Endothelial cell (in vitro differentiated cells): ENCODE measurements at places on chromosomes 1 and 21. TPM values are rescaled to one million over a fixed set of nuclear protein-coding genes. Genes with fewer than 3 reads are reported as not detected.

DNA sequence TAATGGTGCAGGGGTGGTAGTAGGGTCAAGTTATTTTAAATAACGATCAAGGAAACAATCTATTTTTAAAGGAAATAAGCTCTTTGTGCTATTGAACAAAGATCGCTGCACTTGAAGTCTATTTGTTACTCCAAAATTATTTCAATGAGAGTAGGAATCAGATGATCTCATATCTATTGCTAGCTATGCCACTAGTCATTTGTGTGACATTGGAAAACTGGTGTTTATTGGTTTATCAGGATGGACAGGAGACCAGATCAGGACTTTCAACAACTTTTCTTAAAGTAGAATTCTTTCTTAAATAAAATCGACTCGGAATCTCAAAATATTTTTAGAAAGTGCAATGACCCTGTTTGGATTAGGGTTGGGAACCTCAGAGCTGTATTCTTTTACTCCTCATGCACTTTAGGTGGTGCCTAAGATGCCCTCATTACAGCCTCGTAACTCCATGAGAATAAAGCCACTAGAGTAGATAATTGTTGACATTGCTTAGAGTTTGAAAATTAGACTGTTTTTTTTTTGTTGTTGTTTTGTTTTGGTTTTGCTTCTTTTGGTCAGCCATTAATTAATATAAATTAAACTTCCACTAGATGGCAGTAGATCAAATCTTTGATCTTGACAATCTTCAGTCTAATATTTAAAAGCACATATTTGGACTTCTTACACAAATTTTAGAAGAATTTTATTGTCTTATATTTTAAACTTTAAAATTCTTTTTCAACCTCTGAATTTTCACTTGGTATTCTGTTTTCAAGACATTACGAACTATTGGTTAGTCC lies 352.4 kb downstream of the USP25 start:
- H3K4me1 ChIP-seq = peaks cover 3% of the 10 kb centered on the region
- peak overlapping the region; percentile 12 for H3K27ac ChIP-seq
- no peak for DNase-seq
- no peaks in the 10 kb centered on the region for H3K36me3 ChIP-seq
- no peaks in the 10 kb centered on the region for H3K27me3 ChIP-seq

DNA sequence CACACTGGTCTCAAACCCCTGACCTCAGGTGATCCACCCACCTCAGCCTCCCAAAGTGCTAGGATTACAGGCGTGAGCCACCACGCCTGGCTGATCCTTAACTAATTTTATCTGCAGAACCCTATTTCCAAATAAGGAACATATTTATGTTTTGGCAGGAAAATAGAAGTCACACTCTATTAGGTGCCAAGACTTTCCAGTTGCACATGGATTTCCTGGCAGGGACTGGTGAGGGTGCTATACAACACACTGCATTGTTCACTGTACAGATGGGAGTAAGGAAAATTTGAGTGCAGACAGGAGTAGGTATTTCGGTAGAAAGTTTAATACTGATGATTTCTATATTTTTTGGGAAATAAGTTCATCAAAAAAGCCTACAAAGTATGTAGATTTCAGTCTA lies 605.3 kb upstream of the B3GALT2 start:
- H3K27me3 ChIP-seq = peaks cover 3% of the 10 kb centered on the region
- H3K36me3 ChIP-seq = no peaks in the 10 kb centered on the region
- DNase-seq = no peak
- H3K4me1 ChIP-seq = no peaks in the 10 kb centered on the region

- H3K36me3 ChIP-seq = peaks cover 40% of the 10 kb centered on the region
- H3K27ac ChIP-seq = no peak overlapping the region
- H3K4me3 ChIP-seq = no peak overlapping the region
- H3K27me3 ChIP-seq = no peaks in the 10 kb centered on the region
Measured at GRCh38 chr21:45524756-45525152, 17.5 kb downstream of the SLC19A1 start.

DNA sequence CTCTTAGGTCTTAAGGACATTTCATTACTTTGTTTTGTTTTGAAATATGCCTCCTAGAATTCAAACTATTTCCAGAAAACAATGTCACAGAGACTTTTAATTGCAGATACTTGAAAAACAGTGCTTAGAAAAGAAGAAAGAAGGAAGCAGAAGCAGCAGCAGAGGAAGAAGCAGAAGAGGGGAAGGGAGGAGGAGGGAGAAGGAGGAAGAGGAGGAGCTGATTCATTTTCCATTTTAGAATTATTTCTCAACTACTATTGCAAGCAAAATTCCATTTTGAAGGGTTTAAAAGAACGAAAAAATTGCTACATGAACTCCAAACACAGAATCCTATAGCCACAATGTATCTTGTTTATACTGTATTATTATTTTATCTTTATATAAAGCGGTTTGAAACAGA lies 13.9 kb downstream of the RC3H1 start:
- no peak for DNase-seq
- no peak overlapping the region for H3K4me3 ChIP-seq
- peaks cover 16% of the 10 kb centered on the region for H3K36me3 ChIP-seq
- H3K4me1 ChIP-seq = peaks cover 8% of the 10 kb centered on the region
- peaks cover 3% of the 10 kb centered on the region for H3K27me3 ChIP-seq

GRCh38 chr1:23428136-23428905 lies 3.8 kb upstream of the TCEA3 start:
- peaks cover 17% of the 10 kb centered on the region for H3K27me3 ChIP-seq
- H3K27ac ChIP-seq = no peak overlapping the region
- H3K36me3 ChIP-seq = peaks cover 28% of the 10 kb centered on the region
- no peak for DNase-seq
- H3K4me3 ChIP-seq = no peak overlapping the region

GRCh38 chr1:156885314-156885713 lies 8.2 kb upstream of the PEAR1 start:
- peaks cover 25% of the 10 kb centered on the region for H3K27me3 ChIP-seq
- no peak overlapping the region for H3K4me3 ChIP-seq
- H3K27ac ChIP-seq = no peak overlapping the region
- H3K4me1 ChIP-seq = peaks cover 26% of the 10 kb centered on the region

DNA sequence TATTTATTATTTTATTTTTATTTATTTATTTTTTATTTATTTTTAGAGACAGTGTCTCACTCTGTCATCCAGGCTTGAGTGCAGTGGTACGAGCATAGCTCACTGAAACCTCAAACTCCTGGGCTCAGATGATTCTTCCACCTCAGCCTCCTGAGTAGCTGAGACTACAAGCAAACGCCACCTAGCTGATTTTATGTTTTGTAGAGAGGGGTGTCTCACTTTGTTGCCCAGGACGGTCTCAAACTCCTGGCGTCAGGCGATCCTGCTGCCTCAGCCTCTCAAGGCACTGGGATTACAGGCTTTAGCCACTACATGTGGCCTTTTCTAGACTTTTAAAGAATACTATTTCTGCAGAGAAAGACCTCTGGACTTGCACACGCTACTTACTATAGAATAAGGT lies 61.3 kb upstream of the C1orf53 start:
- no peak for DNase-seq
- no peak overlapping the region for H3K27ac ChIP-seq
- H3K36me3 ChIP-seq = no peaks in the 10 kb centered on the region
- H3K27me3 ChIP-seq = no peaks in the 10 kb centered on the region

Gene TDRD10
- total RNA-seq = 27.8 TPM

Gene CD5L
- not detected for total RNA-seq
